Stimulated activated CD8-positive, alpha-beta memory T cell treated with anti-CD3 and anti-CD28 coated beads, Interleukin-4, amount 100 ng/mL, for 48 hours (primary cell): ENCODE measurements at places on chromosomes 3 and 15.

- no peak for DNase-seq
Measured at GRCh38 chr15:25731411-25731810, 131.7 kb downstream of the ATP10A start.

DNA sequence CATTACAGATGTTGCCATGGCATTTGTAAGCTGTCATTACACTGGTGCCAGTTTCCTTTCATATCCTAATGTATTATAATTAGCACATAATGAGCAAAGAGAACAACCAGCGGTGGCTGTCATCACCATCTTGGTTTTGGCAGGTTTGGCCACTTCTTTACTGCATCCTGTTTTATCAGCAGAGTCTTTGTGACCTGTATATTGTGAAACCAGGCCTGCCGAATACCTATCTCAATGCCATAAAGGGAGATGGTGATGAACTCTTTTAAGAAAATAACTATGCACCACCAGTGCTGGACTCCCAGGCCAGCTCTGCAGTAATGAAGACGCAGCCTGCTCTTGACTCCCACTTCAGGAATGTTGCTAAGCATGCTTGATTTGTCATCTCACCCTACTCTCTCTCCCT lies 458.1 kb upstream of the NR2F2 start:
- DNase-seq, result no peak

DNA sequence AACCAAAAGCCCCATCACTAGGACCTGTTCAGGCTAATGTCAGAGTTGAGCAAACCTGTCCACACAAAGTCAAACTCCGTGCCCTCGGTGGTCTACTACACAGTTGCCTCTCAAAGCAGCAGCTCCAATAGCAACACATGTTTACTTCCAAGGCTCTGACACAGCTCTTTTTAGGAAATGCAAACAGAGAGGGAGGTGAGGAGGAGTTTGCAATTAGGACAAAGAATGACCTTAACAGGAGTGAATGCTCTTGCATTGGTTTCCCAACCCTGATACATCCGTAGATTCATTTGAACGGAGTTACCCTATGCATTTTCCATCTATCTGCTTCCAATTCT lies 64.8 kb upstream of the GOLGA8B start:
- no peak for DNase-seq

GRCh38 chr3:58575971-58576652 lies 1.1 kb downstream of the FAM107A start:
- DNase-seq, result no peak

DNA sequence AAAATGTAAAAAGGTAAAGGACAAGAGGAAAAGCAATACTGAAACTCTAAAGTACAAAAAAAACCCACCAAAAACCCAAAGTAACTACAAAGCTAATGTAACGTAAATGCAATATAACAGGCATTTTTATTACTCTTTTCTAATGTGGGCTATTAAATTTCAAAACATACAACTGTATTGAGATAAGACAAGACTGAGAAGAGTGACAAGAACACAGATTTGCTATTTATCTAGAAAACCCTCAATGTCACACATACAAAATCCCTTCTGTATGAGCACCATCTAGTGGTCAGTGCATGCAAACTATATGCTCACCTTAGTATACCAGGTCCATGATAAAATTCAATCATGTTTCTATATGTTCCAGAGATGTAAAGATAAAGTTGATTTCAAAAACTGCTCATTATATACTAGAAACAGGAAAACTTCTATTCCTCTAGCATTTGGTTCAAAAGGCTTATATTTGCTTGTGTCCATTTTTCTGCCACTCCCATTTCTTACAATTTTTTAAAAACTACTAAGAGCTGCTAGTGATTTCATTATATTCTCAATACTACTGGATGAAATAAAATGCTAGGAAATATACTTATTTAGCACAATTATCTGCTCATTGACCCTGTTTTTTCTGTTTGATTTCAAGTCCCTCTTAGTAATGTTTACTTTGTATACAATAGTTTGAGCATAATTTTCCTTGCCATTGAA lies 111.4 kb downstream of the DLG1 start:
- no peak for DNase-seq

- no peak for DNase-seq
Measured at GRCh38 chr15:49964061-49964460, 155.0 kb downstream of the ATP8B4 start.
